Esophagus squamous epithelium (tissue), 5 donors: ENCODE measurements at places on chromosomes 2 and 18.

DNA sequence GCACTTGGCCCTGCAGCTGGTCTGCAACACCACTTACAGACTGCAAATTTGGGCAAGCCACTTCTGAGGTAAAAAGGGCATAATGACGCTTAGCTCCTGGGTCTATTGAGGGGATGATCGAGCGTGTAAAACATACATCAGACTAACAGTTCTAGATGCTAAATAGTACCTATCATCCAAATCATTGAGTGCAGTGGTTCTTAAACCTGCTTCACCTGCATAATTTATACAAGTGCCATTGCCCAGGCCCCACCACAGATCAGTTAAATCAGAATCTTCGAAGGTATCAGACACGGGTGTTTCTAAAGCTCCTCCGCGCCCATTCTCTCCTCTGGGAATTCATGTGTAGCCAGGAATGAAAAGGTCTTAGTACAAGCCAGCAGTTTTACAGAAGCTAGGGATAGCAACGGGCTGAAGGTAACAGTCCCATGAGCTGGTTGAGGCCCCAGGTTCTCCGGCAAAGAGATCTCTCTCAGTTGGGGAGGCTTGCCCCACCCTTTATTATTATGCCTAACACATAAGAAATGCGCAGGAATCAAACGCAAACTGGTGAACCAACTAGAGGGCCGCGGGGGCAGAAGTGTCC lies 737 bp upstream of the RNF181 start:
- no peak for DNase-seq

GRCh38 chr2:152468899-152469692 lies 134.1 kb downstream of the FMNL2 start:
- DNase-seq, result no peak

- no peak for DNase-seq
Measured at GRCh38 chr2:237738255-237738654, 60.3 kb upstream of the RBM44 start.

DNA sequence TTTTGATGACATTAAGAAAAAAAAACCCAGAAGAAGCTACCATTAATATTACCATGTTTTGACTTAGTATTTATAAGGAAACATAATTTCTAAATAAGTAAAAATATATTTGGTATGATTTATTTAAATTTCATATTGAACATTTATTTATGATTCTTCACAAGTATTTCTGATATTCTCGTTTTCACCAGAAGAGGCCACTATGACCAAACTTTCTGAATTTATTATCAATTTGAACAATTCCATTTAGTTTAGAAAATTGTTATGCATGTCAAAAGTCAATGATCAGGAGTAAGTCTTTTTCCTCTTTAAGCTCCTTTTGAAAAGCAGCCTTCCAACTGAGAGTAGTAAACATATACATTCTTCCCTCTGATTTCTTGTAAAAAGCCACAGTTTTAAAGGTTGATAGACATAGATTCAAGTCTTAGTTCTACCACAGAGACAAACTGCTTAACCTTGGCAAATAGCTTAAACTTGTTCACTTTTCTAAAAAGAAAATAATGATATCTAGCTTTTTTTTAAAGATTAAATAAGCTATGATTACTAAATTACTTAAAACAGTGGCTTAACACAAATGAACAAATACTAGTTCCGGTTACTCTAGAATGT lies 329.9 kb downstream of the TRIB2 start:
- no peak for DNase-seq

- DNase-seq, result no peak
Measured at GRCh38 chr18:24427484-24427883, 1.0 kb downstream of the IMPACT start.

DNA sequence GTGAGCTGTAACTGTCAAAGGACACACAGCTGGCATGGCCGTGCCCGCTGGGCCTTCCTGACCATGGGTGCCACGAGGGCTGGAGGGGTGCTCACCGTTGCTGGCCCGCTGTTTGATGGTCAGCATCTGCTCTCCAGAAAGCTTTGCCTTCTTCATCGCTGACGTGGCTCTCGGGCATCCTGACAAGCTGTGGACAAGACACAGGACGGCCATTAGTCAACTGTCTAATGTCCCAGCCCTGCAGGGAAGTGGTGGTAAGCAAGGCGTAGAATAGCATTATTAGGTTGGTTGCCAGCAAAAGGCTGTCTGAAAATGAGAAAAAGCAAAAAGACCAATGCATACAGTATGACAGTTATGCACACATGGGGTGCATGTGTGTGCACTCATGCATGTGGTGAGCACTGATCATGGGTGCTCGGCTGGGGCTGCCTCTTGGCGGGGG lies 64.7 kb upstream of the PXDN start:
- DNase-seq, result no peak

DNA sequence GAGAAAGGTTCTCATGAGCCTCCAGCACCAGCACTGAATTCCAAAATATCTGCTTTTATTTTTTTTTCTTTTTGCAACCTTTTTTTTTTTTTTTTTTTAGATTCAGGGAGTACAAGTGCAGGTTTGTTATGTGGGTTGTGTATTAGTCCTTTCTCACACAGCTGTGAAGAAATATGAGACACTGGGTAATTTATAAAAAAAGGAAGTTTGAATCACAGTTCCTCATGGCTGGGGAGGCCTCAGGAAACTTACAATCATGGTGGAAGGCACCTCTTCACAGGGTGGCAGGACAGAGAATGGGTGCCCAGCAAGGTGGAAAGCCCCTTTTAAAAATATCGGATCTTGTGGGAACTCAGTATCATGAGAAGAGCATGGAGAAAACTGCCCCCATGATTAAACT lies 7.9 kb upstream of the TMX3 start:
- no peak for DNase-seq

- no peak for DNase-seq
Measured at GRCh38 chr2:48417856-48418838, 111.8 kb upstream of the STON1 start.

GRCh38 chr2:74741629-74742028 lies 87.6 kb downstream of the SEMA4F start:
- DNase-seq, result no peak

GRCh38 chr2:130864830-130865800 lies 28.4 kb downstream of the ARHGEF4 start:
- no peak for DNase-seq

DNA sequence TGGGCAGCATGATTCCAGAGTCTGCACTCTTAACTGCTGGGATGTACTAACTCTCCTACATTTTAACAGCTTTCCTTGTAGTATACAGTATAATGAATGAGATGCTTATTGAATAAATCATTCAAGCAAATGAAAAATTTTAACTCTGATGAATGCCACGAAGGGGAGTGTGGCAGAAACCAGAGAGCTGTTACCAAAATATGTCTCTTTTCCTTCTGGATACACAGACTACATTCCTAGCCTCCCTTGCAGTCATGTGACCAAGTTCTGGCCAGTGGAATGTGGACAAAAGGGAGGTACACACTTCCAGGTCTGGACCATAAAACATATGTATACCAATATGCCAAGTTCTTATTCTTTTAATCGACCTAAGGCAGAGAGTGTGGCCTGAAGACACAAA lies 1.7 kb upstream of the EML4 start:
- DNase-seq, result no peak

- no peak for DNase-seq
Measured at GRCh38 chr2:135590619-135591260, 59.5 kb downstream of the R3HDM1 start.

GRCh38 chr2:83971547-83971946 lies 487.5 kb downstream of the SUCLG1 start:
- DNase-seq, result no peak

DNA sequence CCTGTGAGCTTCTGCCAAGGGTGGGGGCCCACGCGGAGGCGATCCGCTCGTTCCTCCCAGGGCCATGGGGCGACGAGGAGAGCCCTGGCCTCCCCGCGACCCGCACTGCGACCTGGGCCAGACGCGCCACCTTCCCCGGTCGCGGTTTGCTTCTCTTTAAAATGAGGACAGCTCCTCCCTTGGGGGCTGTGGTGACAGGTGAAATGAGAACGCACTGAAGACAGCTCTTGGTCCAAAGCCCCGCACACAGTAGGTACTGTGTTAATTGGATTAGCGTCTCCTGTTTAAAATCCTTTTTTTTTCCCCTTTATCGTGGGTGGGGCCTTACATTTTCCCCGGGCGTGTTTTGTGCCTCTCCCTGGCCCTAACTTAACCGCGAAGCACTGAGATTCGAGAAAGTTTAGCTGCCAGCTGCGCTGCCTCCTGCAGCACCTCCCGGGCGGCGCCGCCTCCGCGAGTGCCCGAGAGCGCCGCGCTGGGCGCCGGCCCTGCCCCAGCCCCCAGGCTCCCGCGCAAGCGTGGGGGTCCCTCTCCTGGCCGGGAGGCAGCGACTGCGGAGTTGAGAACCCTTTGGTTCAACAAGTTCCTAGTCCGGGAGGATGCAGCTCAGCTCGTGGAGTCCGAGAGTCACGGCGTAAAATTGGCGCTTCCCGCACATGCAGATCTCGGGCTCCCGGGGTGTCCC lies 1.1 kb downstream of the HPCAL1 start:
- no peak for DNase-seq

GRCh38 chr2:120236791-120237190 lies 13.6 kb upstream of the TMEM185B start:
- DNase-seq, result no peak

- DNase-seq, result no peak
Measured at GRCh38 chr2:173705656-173706055, 259.5 kb downstream of the SP3 start.

DNA sequence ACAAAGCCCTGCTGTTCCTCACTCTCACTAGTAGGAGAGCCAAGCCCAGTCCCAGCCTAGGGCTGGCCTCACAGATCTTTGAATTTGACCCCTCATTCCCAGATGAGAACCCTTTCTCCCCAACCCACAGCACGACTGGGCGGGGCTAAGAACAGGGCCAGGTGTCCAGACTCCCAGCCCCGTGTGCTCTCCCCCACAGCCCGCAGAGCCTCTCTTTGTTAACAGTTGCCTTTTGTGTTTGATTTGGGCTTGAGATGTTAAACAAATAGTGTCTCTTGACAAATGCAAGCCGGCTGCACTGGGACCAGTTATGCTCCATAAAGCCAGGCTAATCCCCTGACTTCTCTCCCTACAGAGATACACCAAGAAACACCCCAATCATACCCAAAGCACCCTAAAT lies 4.7 kb upstream of the KCNK3 start:
- no peak for DNase-seq

DNA sequence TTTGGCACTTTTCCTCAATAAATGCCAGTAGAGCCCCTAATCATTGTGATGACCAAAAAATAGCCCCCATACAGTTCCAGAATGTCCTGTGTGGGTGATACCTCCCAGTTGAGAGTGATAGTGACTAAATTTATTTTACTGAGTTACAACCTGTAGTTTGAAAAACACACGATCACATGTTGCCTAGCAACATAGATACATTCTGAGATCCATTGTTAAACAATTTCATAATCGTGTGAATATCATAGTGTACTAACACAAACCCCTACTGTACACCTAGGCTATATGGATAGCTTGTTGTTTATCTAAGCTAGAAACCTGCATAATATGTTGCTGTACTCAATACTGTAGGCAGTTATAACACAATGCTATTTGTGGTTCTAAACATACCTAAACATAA lies 30.6 kb downstream of the KCMF1 start:
- DNase-seq, result no peak

DNA sequence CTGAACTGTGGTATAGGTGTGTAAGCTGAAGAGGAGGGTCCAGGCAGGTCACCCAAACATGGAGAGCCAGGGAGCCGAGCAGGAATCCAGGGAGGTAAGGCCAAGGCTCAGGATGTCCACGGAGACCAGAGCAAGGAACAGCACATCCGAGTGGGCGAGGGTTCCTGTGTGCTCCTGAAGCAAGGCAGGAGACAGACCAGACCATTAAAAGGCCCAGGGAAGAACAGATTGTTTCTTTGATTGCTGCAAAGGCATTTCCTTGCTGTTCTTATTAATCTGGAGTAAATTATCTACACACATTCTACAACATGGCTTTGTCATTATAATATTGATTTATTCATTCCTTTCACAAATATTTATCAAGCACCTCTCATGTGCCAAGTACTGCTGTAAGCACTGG lies 50.1 kb upstream of the SPTBN1 start:
- DNase-seq, result no peak

- DNase-seq, result no peak
Measured at GRCh38 chr18:3879114-3879835, 429.3 kb downstream of the TGIF1 start.

DNA sequence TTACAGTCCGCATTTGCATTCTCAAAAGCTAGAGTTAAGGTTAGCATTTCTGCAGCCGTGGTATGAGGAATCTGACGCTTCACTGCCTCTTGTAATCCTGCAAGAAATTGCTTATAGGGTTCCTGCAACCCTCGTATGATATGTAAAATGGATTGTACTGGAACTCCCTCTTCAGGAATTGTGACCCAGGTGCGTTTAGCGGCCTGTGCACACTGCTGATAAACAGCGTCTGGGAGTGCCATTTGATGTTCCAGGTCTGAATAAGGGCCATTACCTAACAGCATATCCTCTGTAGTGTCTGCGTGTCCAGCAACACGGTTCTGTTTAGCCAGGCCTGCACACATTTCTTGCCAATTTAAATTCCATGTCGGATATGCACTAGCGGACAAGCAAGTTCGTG lies 42.5 kb downstream of the CXCR4 start:
- no peak for DNase-seq

DNA sequence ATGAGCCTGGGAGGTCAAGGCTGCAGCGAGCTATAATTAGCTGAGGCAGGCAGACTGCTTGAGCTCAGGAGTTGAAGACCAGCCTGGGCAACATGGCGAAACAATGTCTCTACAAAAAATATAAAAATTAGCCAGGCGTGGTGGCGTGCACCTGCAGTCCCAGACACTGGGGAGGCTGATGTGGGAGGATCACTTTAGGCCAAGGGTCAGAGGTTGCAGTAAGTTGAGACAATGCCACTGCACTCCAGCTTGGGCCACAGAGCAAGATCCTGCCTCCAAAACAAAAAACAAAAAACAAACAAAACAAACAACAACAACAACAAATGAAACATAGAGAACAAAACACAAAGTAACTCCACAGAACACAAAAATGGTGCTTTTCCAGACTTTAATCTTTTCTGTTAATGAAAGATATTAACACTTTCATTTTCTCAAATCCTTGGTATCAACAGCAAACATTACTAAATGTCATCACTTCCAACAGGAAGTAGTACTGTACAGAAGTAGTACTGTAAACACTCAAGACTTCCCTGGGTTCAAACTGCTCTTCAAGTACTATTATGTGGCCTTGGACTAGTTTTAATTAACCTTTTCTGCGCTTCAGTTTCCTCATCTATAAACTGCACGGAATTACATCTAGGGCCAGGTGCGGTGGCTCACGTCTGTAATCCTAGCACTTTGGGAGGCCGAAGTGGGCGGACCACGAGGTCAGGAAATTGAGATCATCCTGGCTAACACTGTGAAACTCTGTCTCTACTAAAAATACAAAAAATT lies 27.9 kb downstream of the PUM2 start:
- DNase-seq, result no peak

- no peak for DNase-seq
Measured at GRCh38 chr2:6785493-6785892, 80.2 kb downstream of the CMPK2 start.
